ENCODE measurements at places on chromosomes 1 and 21.

DNA sequence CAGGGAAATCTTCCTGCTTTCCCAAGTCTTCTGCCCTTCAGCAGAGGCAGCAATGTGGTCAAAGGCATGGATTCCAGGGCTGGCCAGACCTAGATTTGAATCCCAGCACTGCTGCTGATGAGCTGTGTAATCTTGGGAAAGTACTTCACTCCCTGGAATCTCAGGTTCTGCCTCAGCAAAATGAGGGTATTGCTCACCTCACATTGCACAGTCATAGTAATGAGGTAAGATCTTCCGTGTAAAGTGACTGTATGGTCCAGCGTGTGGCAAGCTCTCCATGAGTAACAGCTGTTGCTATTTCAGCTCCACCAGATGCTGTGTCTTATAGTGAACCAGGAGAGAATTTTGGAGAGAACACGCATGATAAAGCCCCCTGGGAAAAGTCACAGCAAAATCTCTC, 56.1 kb upstream of the F3 start:
- no peak for DNase-seq

DNA sequence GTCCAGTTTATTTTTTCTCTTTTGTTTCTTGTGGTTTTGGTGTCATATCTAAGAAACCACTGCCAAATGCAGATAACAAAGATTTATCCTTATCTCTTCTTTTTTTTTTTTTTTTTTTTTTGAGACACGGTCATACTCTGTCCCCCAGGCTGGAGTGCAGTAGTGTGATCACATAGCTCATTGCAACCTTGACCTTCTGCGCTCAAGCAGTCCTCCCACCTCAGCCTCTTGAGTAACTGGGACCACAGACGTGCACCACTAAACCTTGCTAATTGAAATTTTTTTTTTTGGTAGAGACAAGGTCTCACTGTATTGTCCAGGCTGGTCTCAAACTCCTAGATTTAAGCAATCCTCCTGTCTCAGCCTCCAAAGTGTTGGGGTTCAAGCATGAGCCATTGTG, 8.9 kb downstream of the SLC66A1 start:
- DNase-seq: no peak

DNA sequence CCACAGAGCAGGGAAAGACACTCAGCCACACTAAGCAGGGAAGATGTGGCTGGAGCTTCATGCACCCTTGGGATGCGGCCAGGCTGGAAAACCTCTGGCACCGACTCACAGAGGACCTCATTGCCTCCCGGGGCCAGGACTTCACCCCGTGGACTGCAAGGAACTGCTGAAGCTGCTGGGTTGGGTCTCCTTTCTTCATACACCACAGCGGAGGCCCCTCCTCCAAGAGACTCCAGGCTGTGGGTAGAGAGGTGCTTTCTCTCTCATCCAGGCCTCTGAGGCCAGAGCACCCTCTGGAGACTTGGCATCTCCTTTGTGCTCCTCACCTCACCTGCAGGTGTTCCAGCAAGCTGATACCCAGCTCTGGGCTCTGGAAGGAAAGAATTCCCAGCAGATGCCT, 76.0 kb upstream of the EDN2 start:
- DNase-seq: no peak

DNA sequence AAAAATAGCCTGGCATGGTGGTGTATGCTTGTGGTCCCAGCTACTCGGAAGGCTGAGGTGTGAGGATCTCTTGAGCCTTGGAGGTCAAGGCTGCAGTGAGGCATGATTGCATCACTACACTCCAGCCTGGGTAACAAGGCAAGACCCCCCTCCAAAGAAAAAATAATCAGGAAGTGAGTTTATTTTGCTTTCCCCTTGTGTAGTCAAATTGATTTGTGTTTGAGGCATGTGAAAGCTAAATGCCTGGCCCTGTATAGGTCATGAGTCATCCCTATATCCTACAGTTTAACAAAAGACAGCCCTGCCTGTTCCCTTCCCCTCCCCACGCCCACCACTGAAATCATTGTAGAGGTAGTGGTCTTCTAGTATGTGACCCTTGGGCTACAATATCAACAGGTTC, 241.4 kb upstream of the JUN start:
- DNase-seq: no peak

DNA sequence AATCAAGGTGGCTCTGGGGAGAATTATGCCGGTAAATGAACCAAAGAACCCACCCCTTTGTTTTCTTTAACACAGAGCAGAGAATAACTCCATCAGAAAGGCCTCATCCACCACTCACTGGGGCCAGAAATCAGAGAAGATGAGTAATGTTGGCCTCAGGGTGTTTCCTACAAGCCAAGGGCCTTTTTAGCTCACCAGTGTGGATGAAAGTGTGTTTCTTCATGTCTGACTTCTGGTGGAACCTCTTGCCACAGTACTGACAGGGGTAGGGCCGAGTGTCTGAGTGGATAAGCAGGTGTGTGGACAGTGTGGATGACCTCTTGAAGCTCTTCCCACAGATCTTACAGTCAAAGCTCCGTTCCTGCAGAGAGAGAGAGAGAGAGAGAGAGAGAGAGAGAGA, 8.3 kb downstream of the GFI1 start:
- no peak for DNase-seq

DNA sequence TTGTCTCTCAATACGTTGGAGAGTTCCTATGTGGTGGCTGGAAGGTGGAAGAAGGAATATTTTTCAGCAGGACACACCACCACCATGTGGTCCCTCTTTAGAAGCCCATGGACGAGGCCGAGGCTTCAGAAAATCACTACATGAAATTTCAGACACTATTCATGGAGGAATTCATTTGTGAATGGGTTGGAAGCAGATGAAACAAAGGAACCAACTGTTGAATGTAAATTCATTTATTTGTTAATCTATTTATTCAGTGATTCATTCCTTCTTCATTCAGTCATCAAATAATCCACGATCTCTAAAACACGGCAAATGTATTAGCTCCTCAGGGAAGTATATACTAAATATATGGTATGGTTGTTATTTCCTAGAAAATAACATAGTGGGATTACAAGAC, 12.2 kb downstream of the SLC35F3 start:
- DNase-seq: no peak

- no peak for DNase-seq
Measured at GRCh38 chr1:24417681-24418080, 2.1 kb downstream of the NIPAL3 start.

DNA sequence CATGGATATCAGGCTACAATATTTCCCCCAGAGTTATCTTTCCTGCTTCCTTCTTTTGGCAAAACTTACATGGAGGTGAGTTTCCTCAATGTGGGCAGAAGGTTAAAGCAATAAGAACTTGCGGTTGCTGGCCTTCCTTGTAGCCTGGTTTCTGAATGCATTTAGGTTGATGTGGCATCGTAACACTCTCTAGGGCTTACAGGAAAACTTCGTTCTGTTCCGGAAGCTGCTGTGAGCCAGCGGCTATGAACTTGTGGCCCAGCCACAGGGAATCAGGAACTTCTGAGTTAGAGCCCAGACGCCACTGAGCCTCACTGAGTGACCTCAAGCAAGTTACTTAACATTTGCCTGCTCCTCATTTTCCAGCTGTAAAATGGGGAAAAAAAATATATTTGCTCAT, 623.4 kb upstream of the ADAMTS5 start:
- no peak for DNase-seq

DNA sequence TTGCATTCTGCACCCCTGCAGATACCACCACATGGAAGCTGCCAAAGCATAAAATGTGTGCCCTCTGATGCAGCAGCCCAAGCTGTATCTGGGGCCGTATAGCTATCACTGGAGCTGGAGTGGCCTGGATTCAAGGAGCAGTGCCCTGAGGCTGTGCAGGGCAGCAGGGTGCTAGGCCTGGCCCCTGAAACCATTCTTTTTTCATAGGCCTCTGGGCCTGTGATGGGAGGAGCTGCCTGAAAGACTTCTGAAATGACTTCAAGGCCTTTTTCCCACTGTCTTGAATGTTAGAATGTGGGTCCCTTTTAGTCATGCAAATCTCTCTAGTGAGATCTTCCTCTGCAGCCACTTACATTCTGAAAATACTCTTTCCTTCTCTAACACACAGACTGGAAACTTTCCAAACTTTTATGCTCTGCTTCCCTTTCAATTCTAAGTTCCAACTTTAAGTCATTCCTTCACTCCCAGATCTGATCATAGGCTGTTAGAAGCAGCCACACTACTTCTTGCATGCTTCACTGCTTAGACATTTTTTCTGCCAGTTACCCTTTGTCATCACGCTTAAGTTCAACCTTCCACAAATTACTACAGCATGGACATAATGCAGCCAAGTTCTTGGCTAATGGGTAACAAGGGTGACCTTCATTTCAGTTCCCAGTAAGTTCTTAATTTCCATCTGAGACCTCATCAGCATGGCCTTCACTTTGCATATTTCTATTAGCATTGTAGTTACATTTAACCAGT, 42.4 kb downstream of the DRAM2 start:
- DNase-seq: no peak

- no peak for DNase-seq
Measured at GRCh38 chr1:210260096-210260495, 27.5 kb downstream of the SERTAD4 start.

DNA sequence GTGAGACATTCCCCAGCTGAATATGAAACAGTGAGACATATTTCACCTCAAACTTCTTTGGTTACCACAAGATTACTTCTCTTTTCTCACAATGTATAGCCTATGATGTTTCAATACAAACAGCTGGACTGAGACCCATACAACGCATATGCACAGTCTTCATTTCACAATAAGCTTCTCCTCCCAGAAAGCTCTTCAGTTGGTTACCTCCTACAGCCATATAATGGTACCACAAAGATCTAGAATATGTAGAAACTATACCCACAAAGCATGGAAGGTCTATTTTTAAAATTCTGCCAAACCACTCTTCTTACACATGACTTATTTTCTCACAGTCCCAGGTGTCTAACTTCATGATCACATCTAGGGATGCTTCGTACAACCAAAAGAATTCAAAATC, 70.8 kb downstream of the JAK1 start:
- DNase-seq: no peak

GRCh38 chr1:166066107-166066506, 100.7 kb downstream of the FAM78B start:
- DNase-seq: no peak

GRCh38 chr1:22618056-22618455, 18.4 kb upstream of the C1QA start:
- no peak for DNase-seq

DNA sequence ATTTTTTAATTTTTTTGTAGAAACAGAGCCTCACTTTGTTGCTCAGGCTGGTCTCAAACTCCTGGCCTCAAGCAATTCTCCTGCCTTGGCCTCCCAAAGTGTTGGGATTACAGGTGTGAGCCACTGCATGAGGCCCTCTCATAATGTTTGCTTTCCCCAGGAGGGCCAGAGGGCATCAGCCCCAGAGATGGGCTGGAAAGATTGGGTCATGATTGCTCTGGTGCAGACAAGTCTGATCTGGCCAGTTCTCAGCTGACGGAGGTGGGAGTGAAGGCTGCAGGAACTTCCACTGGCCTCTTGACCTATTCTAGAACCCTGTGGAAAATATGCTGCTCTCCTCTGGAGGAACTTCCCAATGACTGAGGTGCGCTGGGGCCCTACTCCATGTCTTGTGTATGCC, 43.4 kb upstream of the RD3 start:
- no peak for DNase-seq

DNA sequence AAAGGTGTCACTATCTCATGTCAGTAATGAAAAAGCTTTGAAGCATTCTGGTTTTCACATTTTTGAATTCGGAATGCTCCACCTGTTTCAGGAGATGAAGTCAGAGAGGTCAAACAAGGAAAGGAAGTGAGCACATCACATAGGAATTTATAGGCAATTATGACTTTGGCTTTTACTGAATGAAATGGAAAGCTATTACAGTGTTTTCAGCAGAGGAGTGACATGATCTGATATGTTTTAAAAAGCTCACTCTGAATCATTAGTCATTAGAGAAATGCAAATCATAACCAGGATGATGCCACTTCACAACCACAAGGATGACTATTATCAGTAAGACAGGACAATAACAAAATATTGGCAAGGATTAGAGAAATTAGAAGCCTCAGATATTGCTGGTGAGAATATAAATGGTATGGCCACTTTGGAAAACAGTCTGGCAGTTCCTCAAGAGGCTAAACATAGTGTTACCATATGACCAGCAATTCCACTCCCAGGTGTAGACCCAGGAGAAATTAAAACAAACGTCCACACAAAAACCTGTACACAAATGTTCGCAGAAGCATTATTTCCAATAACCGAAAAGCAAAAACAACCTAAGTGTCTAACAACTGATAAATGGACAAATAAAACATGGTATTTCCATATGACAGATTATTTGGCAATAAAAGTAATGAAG, 7.5 kb downstream of the TAF1A start:
- no peak for DNase-seq

- no peak for DNase-seq
Measured at GRCh38 chr1:226447932-226448665, 40.2 kb upstream of the PARP1 start.

GRCh38 chr21:35398346-35398982, 349.4 kb upstream of the RUNX1 start:
- DNase-seq: no peak

- DNase-seq: no peak
Measured at GRCh38 chr21:33127154-33127867, 57.4 kb downstream of the OLIG1 start.

DNA sequence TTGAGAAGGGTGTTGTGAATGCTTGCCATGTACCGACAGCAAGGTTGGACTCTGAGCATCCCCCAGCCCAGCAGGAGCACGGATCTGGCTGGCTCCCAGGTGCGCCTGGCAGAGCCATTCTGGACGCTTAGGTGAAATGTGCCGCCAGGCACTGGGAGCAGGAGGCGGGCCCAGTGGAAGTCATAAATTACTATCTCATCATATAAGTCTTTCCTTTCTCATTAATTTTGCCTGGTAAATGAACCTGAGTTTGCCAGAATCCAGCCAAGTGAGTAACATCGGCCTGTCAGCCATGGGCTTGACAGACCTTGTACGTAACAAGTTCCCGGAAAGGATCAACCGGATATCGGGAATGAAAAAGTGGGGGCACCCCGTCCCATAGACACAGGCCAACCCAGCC, 179.5 kb upstream of the ARHGEF16 start:
- DNase-seq: no peak

DNA sequence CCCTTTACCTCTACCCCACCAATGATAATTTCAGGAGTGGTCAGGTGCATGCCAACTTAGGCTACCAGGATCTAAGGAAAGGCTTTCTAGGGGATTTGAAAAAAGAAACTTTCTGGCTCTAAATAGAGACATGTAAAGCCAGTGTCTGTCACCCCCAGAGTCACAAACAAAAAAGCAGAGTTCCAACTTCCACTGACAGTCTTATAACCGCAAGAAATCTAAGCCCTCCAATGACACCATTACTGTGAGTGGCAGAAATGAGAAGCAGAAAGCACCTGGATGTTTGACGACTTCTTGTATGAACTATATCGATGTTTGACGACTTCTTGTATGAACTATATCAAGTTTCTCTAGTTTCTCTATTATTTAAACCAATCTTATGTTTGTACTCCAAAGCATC, 6.0 kb downstream of the DENND1B start:
- no peak for DNase-seq

DNA sequence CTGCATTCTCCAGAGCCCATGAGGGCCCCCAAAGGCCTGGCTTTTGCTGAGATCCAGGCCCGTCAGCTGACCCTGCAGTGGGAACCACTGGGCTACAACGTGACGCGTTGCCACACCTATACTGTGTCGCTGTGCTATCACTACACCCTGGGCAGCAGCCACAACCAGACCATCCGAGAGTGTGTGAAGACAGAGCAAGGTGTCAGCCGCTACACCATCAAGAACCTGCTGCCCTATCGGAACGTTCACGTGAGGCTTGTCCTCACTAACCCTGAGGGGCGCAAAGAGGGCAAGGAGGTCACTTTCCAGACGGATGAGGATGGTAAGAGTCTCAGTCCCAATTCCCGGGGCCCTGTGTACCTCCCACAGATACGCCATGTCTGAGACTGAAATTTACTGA, 39.1 kb downstream of the PTPRU start:
- DNase-seq: peak; percentile 20

GRCh38 chr21:33273044-33273443, 6.9 kb downstream of the IL10RB start:
- DNase-seq: no peak
